ENCODE measurements at places on chromosomes 16 and 17.

DNA sequence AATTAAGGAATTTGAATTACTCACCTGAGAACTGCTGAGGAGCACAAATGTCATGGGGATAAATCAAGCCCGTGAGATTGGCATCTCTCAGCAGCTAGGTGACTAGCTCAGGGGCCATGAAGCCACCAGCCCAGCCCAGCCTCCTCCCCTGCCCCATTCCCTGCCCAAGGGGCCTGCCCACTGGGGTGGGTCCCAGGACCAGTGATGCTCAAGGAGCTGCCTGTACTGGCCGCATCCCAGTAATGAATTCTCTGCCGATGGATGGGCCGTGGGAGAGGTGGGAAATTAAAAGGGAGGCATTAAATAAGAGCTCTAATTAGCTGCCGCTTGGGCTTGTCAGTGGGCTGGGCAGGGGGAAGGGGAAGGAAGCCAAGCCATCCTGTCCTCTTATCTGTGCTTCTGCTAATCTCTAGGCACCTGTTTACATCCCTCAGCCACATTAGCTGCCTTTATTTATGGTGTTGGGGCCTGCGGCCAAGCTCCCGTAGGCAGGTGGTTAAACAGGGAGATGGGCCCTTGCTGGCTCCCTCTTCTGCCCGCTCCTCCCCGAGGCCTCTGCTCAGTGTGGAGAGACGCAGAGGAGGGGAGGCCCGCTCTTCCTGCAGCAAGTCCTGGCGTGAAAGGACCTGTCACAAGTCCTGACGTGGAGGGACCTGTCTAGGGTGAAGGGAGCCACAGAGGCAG is 48.8 kb downstream of the PIPOX start:
- no peak for DNase-seq

DNA sequence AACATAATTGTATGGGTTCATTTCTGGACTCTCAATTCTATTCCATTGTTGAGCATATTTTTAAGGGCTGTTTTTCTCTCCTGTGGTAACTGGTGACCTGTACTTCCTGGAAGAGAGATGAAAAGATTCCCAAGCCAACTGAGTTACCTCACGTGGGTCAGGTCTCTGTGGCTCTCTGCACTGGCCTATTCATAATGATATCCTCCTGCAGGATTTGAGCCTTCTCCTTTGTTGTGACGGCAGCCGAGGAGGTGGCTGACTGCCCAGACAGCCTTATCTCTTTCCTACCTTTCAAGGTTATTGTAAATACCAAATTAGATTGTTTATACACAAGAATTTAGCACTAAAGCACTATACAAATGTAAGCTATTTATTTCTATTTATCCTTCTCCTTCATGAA is 2.7 kb upstream of the ACE start:
- DNase-seq = no peak

- no peak for DNase-seq
Observed at GRCh38 chr16:9177861-9178260, 86.4 kb downstream of the HAPSTR1 start.

DNA sequence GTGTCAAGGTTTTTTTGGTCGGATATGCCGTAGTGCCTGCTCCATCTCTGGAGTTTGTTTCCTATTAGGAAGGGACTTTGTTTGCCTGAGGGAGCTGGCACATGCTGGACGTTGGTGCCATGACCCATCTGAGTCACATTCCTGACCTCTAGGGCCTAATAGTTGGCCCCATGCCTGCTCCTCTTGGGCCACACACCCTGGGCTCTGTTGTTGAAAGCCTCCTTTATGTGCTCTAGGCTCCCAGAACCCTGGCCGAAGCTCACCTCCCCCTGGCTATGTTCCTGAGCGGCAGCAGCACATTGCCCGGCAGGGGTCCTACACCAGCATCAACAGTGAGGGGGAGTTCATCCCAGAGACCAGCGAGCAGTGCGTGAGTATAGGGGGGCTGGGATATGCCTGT is 18.4 kb downstream of the LIMD2 start:
- DNase-seq = no peak

GRCh38 chr16:66578651-66579531 is at the start of gene CMTM2:
Gene CMTM2, plus strand, starts transcription at chr16:66579463. Its CDS starts 145 bp downstream, at chr16:66579608.
- no peak for DNase-seq

GRCh38 chr17:28839221-28839620 is 3.4 kb downstream of the FAM222B start:
- no peak for DNase-seq

DNA sequence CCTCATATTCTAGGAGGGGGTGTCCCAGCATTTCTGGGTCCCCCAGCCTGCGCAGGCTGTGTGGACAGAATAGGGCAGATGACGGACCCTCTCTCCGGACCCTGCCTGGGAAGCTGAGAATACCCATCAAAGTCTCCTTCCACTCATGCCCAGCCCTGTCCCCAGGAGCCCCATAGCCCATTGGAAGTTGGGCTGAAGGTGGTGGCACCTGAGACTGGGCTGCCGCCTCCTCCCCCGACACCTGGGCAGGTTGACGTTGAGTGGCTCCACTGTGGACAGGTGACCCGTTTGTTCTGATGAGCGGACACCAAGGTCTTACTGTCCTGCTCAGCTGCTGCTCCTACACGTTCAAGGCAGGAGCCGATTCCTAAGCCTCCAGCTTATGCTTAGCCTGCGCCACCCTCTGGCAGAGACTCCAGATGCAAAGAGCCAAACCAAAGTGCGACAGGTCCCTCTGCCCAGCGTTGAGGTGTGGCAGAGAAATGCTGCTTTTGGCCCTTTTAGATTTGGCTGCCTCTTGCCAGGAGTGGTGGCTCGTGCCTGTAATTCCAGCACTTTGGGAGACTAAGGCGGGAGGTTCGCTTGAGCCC is 11.6 kb downstream of the STH start:
- no peak for DNase-seq

- peak; percentile 83 for DNase-seq
Observed at GRCh38 chr17:76014100-76014924, 12.8 kb downstream of the EVPL start.

- no peak for DNase-seq
Observed at GRCh38 chr16:81629034-81629802, 149.9 kb upstream of the PLCG2 start.

DNA sequence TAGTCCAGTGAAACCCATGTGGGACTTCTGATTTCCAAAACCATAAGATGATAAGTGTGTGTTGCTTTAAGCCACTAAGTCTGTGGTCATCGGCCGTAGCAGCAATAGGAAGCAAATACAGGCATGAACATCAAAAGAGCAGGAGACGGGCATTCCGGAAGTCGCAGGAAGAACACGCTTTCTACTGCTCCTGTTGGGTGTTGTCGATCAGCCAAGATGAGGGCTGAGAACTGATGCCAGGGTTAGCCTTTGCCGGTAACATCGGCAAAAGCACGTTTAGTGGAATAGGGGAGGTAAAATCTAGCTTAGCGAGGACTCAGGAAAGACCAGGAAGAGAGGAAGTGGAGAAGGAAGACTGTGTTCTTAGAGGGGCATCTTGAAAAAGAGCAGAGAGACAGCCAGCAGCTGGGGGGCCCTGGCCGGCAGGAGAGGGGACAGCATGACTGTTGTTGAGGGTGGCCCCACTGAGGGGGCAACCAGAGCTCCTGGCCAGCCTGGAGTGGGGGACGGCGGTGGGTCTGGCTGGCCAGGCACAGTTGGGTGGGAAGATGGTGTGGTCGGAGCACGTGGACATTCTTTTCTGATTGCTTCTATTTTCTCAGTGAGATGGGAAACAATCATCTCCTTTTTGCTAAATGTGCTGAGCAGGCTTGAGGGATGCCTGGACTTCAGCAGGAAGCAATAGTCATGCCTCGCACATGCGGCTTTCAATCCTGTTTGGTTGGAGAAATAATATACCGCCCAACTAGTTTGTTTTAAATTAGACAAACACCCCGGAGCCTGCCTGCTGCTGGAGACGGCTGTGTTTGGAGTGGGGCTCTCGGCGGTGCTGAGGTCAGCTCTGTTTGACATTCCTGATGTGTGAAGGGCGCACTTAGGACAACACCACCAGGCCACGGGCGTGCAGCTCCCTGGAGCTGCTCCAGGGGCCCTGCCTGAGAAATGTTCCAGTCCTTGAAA is 109.9 kb downstream of the METRNL start:
- DNase-seq = peak; percentile 9

- peak; percentile 79 for DNase-seq
Observed at GRCh38 chr16:89192956-89193575, 7.3 kb downstream of the SLC22A31 start.

DNA sequence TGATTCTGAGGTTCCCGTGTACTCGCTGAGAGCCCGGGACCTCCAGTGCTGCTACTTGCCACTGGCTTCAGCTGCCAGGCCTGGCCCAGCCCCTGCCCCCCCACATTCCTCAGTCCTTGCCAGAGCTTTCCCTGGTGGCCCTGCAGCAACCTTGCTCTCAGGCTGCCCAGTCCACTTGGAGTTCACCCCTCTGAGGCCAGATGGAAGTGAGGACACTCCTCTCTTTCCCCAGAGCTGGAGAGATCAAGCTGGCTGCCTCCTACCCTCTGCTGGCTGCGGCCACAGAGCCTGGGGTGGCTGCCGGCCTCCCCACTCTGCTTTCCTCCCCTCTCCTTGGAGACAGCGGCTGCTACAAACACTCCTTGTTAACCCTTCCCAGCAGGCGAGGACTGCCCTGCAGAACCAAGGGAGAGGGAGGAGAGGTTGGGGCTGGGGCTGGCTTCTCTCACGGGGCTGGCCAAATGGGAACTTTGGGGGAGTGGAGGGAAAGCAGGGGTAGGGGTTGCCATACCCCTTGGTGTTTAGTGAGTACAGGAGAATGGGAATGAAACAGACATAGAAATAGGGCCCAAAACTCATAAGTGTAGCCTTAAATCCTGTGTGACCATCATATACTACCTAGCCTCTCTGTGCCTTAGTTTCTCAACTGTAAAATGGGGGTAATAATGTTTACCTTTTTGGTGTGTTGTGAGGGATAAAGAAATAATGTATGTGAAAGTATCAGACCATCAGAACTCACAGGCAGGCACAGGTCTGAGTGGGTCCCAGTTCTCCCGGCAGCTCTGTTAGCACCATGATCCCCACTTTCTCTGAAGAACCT is at the start of gene GAS2L2:
Gene GAS2L2, minus strand, starts transcription at position 295 of the 820 bp plus-strand sequence. CDS start 389 bp downstream, outside the sequence.
- DNase-seq = no peak

GRCh38 chr16:81060576-81061306 is 16.3 kb downstream of the C16orf46 start:
- DNase-seq = no peak

DNA sequence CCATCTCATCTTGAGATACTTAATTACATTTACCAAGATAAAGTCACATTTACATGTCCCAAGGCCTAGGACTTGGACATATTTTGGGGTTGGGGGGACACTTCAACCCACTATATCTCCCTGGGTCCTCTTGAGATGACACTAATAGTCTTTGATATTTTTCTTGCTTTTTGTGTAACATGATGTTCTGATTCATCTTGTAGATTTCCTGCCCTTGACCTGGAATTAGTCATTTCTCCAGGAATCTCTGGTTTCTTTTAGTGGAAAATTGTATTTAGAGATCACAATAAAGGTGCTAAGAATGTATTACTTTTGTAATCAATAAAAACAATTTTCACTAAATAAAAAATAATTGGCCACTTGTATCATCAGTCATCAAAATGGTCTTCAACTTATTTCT is 157.3 kb downstream of the VPS53 start:
- no peak for DNase-seq

DNA sequence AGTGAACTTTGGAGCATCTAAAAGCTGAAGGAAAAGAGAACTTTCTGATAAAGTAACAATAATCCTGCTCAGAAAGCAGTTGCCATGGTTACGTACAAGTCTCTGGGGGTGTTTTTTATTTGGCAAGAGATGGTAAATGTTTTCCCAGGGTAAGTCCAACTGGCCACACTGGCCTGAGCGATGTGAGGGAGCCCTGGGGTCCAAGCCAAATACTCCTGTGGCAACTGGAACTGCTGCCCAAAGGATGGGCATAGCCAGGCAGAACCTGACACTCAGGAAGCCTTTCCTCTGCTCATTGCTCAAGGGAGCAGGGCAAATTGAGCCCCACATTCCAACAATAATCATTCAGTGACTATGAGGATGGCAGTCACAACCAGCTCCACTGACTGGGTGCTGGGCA is 26.8 kb upstream of the WSCD1 start:
- no peak for DNase-seq

GRCh38 chr17:10754109-10754508 is 24.3 kb upstream of the TMEM220 start:
- peak; percentile 33 for DNase-seq

- DNase-seq = no peak
Observed at GRCh38 chr17:42509841-42510240, 26.2 kb upstream of the NAGLU start.

- no peak for DNase-seq
Observed at GRCh38 chr16:12740986-12741610, 62.6 kb downstream of the CPPED1 start.

GRCh38 chr17:63450551-63450950 is 4.4 kb upstream of the CYB561 start:
- DNase-seq = no peak
